ENCODE measurements at places on chromosomes 6 and 20.

- no peak for DNase-seq
Observed at GRCh38 chr20:60137657-60138245, 179.5 kb downstream of the CDH26 start.

DNA sequence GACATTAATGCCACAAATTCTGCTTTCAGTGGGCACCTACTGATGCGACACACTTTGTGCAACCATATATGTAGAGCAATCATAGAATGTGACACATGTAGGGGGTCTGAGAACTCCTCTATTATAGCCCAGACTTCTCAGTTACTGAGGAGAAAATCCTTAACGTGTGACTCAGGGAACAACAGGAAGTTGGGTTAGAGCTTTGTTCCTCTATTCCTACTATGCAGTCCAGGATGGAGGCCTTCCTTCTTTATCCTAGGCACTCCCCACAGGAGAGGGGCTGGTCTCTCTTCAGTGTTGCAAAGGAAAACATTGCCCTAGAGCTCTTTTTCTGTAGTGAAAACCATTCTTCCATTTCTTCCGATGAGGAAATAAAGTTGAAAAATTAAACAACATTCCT lies 39.6 kb upstream of the RCAN2 start:
- DNase-seq: no peak

- DNase-seq: no peak
Observed at GRCh38 chr6:104887350-104887749, 27.6 kb upstream of the HACE1 start.

- no peak for DNase-seq
Observed at GRCh38 chr20:34131491-34131890, 19.4 kb upstream of the EIF2S2 start.

DNA sequence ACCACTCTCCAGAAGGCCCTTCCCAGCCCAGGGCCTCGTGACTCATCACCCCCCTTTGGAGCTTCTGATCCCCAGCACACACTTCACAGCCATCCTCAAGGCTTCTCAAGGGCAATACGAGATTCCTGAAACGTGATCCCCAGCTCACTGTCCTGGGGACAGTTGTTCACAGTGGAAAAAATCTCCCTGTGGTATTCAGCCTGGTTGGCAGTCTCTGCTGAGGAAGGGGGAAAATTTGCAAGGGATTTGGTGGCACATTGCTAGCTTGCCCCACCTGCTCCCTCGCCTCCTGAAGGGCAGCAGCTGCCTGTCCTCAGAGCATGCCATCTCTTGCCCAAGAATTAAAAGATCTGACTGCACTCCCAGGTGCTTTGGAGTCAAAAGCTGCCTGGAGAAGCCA lies 20.7 kb upstream of the PKHD1 start:
- no peak for DNase-seq

DNA sequence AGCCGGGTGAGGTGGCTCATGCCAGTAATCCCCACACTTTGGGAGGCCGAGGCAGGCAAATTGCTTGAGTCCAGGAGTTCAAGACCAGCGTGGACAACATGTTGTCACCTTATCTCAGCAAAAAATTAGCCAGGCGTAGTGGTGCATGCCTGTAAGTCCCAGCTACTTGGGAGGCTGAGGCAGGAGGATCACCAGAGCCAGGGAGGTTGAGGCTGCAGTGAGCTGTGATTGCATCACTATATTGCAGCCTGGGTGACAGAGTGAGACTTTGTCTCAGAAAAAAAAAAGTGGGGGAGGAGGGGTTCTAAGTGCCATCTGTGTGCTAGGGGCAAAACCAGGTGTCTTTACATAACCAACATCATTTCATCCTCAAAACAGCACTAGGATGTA lies 48.3 kb downstream of the CDK5RAP1 start:
- no peak for DNase-seq

- no peak for DNase-seq
Observed at GRCh38 chr6:113457198-113457597, 399.9 kb upstream of the MARCKS start.

DNA sequence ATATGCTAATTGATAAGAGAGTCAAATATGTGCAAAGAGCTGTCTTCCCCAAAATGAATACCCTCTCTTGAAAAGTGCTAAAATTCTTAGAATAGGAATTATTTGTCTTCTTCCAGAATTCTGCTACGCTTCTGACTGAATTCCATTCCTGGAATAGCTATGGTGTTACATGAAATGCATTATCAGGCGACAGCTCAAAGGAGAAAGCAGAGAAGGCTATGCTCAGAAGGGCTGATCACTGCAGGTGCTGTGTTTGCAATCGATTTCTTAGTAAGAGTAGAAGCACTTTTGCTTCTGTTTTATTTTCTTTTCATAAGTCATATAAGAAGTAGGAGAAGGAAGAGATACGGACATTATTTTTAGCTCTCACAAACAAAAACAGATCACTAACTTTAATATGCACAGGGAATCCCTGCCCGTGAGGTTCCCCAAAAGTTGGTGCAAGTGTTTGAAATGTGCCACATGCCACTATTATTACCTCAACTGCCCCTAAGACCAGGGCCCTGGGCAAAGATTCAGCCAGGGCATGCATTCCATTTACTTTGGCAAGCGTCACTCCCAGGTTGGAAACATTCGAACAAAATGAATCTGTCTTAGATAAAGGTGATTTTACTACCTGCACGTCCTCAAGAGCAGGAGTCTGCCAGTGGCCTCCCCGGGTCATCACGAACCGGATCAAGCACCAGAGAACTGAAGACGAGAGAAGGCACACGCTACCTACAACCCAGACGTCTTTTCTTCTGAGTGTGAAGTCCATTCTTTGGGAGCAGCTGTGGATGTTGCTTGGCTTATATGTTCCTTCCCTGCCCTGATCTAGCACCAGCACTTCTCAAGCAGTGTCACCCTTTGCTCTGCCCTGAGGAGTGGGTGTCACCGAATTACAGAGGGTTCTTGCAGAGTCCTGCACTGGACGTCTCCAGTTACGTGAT lies 7.2 kb downstream of the MYLK4 start:
- DNase-seq: no peak

- DNase-seq: no peak
Observed at GRCh38 chr20:57350081-57350710, 859 bp upstream of the RAE1 start.

Measured in NCI-H1417 treated with DMSO at 0.1 percent for 48 hours (cell line).